Activated naive CD8-positive, alpha-beta T cell treated with anti-CD3 and anti-CD28 coated beads for 36 hours (primary cell): ENCODE measurements at places on chromosomes 5 and 9.

DNA sequence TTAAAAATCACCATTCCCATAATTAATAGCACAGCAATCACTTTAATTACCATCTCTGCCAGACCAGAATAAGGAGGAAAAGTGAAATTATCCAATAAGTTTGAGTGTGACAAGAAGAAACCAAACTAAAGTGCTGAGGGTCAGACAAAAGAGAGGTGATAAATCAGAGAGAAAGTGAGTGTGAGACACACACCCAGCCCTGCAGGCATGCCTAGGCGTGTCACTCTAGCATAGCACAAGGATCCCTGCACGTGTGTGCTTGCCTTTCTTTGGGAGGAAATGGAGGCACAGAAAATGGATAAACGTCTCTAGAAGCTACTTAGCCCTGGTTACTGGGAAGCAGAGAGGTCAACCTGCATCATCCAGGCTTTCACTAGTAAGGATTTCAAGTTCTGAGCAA is 56.2 kb downstream of the SEMA6A start:
- DNase-seq, result no peak

DNA sequence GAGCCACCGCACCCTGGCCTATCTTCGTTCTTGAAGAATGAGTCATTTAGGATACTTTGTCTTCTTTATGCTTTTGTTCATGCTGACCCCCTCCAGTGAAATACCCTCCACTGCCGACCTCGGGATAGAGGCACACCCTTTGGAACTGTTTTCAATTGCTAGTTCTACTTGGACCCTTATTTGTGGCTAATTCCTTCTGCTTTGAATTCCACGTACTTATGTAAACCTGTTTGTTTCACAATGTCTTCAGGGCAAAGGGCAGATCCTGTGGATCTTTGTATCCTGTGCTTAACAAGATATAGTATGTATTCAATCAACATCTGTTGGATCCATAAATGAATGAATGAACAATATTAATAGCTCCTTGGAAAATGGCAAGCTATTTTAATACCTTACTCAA is 19.6 kb upstream of the AOPEP start:
- no peak for DNase-seq

DNA sequence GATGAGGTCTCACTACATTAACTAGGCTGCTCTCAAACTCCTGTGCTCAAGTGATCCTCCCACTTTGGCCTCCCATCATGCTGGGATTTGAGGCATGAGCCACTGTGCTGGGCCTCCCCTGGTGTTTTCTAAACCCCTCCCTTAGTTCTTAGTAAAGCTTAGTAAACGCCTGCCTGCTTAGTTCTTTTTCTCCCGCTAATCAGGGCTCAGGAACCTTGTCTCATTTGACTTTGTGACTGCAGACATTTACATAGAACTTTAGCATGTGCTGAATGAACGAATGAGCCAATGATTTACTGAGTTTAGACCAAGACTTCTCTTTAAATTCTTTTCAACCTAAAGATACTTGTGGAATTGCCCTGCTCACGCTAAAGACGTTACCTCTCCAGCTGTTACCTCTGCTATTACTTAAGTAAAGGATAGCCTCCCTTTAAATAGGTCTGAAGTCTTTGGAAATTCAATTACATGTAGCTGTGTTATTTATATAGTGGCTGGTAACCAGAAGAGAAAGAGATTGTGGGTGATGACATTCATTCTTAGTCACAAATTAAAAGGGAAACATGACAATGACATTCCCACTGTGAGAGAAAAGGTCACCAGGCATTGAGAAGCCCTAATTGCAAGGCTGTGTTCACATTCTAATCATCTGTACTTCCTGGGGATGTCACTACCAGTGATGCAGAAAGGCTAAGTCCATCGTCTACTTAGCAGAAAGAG is 18.6 kb upstream of the SUSD1 start:
- no peak for DNase-seq

GRCh38 chr9:127223266-127223665 is 41.3 kb upstream of the GARNL3 start:
- DNase-seq, result no peak

DNA sequence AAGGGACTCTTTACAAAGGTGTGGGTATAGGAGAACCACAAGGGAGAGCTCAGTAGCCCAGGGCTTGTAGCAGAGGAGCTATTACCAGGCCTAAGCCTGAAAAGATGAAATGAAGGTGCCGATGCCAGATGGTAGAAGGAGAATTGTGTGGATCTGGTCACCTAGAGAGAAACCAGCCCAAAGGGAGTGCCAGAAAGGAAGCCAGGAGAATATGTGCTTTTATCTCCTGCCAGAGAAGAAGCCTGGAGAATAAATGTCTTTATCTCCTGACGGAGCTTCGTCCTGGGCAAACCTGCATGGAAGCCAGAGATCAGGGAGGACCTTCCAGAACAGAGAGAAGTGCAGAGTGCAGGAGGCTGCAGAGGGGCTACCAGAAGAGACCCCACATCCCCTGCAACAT is 142.6 kb downstream of the MED10 start:
- no peak for DNase-seq

DNA sequence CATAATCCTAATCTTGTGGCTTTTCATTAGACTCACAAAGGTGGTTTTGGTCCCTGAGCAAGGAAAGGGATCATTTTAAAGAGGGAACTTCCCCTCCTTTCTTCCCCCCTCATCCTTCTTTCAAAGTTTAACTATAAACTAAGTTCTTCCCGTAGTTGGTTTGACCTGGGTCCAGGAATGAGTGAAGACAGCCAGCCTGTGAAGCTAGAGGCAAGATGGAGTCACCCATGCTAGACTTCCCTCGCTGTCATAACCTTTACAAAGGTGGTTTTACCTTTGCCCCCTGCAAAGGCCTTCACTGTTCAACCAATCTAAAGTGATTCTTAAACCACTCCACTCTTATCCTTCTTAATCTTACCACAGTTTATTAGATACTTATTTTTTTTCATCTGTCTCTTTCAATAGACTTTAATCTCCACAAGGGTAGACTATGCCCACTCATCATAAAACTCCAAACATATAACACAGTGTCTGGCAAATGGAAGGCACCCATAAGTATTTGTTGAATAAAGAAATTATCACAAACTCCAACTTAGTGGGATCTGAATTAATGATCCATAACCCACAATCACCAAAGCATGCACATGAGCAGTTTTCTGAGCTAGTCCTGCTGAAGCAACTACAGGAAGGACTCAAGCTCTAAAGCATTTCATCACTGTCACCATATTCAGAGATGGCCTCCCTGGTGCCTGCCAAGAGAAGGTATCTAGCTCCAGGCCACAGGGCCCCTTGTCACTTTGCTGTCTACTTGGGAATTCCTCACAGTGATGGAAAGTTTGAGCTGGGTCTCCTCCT is 369.0 kb downstream of the SPOCK1 start:
- no peak for DNase-seq

DNA sequence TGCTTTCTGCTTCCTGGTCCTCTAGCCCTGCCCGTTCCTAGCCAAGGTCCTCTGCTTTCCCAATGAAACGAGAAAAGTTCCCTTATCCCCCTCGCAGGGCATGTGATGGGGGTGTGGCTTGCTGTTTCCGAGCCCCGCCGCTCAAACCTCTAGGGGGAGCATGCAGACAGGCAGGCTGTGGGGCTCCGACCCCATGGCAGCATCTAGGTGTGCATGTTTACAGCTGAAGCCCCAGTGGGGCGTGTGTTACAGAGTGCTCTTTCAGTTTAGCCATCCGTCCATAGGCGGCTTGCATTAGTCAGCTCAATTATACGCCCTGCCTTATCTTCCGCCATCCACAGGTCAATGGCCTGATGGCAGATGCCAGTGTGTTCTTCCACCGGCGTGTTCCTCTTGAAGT is 48.3 kb upstream of the SPATA31E1 start:
- no peak for DNase-seq

DNA sequence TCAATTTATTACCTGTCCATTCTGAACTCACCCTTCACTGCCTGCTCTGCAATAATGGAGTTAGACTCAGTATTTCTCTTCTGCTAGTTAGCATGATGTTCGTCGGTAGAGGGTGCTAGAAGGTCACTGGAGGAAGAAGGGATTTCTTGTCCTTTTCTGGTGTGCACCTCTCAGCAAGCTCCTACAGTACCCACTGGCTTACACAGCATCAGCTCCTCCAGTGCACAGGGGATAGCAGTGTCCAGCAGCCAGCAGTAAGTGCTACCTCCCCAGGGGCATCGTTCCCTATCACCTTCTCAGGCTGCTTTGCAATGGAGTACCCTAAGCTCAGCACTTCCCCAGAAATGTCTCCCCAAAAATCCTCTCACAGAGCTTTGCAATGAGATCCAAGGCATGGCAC is 45.9 kb upstream of the APC start:
- no peak for DNase-seq
